ENCODE measurements at places on chromosomes 2 and 18.
A peak's percentile ranks its signal among the peaks of the same experiment; 100 is the strongest.

DNA sequence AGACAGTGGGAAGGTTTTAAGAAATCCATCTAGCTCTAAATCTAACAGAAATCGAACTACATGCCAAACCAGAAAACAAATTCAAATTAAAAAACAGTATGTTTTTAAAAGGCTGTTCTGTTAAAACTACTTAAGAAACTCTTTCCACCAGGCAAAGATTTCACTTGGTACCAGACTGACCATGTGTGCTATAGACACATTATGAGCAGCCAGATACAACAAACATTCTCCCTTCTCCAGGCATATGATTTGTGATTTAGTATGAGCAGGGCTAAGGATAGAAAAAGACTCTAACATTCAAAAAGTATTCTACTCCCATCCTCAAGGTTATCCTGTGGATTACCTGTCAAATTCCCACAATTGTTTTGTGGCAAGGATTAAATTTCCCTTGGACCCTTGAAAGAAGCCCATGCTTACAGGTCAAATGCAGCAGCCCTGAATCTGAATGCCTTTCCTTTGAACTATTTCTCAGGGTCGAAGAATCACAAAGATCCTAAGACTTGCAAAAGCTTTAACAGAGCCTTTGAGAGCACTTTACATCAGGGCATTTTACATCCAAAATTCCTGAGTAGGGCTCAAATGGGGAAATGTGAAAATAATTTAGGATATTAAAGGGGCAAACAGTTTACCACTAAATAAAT, 42.5 kb upstream of the TTC32 start:
- DNase-seq: no peak

DNA sequence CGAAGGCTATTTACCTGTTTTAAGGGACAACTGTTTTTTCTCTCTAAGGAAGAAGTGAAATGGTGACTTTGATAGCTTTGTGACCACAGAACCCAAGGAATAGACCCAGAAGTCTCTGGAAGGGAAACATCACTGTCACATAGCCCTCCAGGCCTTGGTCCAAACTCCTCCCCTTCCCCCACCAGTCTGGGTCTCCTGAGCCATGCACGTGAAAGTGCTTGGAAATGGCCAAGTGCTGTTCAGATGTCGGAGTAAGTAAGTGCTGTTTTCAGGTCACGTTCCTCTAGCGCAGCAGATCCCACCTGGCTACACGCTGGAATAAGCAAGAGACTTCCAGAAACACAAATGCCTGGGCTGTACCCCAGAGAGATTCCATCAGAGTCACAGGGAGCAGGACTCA, 73.0 kb upstream of the AFF3 start:
- DNase-seq: no peak

DNA sequence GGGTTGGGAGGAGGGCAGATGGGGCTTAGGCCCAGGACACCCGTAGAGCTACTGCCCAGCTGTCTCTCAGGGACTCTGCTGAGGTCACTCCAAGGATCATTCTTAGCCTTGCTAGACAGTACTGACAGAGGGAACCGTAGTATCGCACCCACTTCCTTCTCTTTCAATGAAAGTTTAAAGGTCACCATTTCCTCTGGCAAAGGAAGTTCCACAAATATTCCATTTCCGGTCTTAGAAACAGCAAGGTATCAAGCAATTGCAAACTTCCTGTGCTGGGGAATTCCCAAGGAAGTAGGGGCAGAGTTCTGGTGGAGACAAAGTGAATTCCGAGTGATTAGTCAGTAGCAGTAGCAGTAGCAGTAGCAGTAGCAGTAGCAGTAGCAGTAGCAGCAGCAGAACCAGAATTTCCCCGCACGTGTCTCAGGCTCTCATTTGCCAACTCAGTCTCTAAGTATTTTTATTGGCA, 24.7 kb downstream of the IL1B start:
- DNase-seq: peak; percentile 37

DNA sequence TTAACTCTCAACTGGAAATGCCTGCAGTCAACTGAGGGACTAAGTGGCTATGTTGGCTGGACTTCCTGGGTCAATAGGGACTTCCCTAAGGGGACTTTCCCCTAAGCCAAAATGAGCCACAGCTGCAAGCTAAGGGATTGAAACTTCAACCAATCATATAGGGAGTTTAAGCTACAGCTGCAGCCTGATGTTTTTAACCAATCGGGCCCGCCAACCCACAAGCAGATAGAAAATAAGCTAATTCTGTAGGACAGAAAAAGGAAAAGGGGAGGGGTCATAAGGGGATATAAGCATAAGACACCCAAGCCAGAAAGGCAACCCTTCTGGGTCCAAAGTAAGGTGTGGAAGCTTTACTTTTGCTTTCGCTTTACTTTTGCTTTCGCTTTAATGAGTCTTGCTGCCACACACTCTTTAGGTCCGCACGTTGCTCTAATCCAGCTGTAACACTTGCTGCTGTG, 927.5 kb downstream of the ERBB4 start:
- DNase-seq: no peak

DNA sequence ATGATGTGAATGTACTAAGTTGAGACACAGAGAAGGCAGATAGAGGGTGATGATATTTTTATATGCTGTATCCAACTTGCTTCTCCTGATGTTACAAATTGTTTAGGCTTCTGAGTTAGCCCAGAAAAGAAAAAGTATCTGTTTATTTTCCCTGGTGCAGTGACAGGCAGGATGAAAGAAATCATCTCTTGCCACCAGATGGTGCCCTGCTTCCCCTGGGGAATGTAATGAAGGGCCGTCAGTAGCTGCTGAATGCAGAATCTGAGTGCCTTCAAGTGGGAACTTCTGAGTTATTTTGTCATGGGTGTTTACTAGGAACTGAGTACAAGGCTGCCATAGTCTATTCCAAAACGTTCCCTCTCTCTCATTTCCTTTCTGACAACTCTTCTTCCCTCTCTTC, 525.6 kb downstream of the MBD2 start:
- DNase-seq: no peak

DNA sequence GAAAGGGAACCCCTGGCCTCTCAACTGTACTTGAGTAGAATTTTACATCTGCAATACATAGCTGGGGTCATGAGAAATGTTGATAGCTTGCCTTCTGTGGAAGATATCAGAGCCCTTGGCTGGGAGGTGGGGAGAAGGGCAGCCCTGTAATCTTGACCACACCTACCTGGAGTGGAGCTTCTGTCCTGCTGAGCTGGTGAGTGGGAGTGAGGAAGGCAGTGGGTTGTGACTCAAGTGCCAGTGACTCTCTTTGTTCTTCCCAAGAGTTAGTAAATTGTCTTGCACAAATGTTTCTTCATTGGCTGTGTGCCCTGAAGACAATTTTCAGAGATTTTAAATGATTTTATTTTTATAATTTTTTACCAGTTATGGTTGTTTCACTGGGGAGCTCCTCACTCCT, 277.3 kb downstream of the MBD5 start:
- no peak for DNase-seq

- no peak for DNase-seq
Measured at GRCh38 chr2:221896505-221897151, 324.5 kb upstream of the EPHA4 start.

DNA sequence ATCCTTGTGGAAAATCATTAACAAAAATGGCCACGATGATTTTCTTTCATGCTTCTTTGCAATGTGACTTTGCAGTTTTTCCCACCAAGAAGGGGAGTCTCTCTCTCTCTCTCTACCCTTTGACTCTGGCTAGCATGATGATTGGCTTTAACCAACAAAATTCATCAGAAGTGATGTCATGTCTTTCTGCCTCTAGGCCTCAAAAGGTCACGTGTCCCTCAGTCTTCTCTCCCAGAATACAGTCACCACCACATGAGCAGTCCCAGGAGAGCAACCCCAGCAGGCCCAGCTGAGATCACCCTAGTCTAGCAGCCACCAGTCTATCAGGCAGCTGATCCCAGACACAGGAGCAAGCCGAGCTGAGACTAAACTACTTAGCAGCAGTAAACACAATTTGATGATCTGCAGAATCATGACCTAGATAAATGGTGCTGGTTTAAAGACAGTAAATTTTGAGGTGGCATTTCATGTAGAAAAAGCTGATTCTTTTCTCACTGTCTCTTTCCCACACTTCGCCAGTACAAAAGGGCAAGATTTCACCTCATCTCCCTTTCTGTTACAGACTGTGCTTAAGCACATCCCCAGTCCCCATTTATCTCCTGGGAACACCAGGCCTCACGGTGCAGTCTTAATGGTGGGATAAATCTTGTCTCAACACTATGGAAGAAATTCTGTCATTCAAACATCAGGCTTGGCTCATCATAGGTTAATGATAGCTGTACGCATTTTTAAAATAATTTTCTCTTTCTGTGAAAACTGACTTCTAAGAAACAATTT, 132.7 kb downstream of the SCG2 start:
- peak; percentile 81 for DNase-seq

- no peak for DNase-seq
Measured at GRCh38 chr2:115549611-115550130, 1107.2 kb downstream of the DPP10 start.

GRCh38 chr2:221629468-221629867, 57.4 kb upstream of the EPHA4 start:
- peak; percentile 65 for DNase-seq

GRCh38 chr18:2083691-2084090, 487.6 kb downstream of the METTL4 start:
- DNase-seq: no peak

GRCh38 chr2:145094370-145094769, 574.5 kb upstream of the ZEB2 start:
- DNase-seq: no peak

- no peak for DNase-seq
Measured at GRCh38 chr2:30716123-30716900, 90.9 kb downstream of the CAPN13 start.

- no peak for DNase-seq
Measured at GRCh38 chr2:62293490-62294271, 97.8 kb downstream of the B3GNT2 start.

DNA sequence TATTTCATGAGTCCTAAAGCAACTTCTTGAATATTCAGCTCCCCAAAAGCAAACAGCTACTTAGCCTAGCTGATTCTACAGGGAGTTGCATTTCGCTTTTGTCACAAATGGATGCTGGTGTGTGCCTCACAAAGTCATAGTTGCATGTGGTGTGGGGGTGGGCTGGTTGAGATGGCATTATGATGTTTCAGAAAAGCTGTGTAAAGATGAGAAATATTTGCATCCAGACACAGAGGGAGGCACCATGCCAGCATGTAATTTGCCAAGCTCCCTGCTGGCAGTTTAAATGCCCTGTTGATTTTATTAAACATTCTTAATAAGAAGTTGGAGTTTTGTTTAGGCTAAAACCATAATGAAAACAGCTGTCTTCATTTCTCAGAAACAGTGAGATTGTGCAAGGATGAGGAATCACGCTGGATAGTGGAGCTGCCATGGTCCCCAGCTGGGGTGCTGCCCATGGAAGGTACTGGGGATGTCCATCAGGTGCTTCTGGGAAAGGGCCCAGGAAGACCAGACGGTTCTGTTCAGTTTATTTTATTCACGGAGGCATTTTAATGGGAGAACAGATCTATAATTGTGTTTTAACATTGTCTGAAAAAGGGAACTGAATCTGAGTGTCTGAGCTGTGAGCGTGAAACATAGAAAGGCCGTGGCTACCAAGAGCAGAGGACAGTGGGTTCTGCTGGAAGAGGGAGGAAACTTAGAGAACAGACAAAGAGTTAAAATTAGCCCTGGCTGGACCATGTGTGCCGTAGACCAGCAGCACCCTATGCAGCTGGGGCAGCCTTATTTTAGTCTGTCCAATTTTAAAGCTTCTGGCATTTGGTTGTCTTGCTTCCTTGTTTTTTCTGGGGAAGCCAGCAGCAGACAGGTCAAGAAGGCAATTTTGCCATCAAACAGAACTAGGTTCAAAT, 177.1 kb downstream of the FAM210A start:
- DNase-seq: no peak

GRCh38 chr2:162768656-162769055, 69.9 kb downstream of the KCNH7 start:
- no peak for DNase-seq

DNA sequence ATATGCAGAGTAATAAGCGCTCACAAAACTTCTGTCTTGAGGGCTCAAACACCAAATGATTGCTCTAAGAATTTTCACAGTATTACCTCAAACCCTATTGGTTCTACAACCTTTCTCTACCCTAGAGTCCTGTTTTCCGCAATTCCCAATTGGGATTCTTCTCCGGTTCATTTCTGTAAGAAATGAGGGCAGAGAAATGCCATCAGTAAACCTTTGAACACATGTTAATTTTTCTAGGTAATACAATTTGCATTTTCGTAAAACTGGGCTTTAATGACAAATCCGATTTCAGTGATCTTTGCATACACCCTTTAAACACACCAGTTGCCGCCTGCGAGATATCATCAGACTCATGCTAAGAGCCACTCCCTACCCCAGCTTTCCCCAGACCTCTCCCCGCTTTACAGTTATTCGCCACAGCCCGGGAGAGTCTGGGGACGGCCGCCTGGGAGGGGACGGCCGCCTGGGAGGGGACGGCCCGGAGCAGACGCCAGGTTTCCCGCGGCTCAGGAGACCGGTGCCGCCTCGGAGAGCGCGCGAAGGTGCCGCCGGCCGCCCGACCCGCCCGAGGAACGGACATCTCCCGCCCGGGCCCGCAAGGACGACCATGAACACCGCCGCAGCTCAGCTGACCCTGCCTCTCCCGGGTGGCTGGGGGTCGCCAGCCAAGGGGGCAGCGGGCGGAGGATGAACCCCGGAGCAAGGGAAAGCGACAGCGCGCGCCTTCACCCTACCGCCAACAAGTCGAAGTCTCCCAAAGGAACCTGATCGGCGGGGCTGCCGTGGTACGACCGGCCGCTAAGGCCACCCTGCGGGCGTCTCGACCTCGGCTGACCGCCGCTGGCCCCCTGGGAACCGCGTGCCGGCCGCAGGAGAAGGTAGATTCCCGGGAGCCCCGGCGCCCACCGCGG, 463 bp downstream of the SMC6 start:
- DNase-seq: no peak

GRCh38 chr2:20643826-20644225, 7.1 kb downstream of the HS1BP3 start:
- no peak for DNase-seq

DNA sequence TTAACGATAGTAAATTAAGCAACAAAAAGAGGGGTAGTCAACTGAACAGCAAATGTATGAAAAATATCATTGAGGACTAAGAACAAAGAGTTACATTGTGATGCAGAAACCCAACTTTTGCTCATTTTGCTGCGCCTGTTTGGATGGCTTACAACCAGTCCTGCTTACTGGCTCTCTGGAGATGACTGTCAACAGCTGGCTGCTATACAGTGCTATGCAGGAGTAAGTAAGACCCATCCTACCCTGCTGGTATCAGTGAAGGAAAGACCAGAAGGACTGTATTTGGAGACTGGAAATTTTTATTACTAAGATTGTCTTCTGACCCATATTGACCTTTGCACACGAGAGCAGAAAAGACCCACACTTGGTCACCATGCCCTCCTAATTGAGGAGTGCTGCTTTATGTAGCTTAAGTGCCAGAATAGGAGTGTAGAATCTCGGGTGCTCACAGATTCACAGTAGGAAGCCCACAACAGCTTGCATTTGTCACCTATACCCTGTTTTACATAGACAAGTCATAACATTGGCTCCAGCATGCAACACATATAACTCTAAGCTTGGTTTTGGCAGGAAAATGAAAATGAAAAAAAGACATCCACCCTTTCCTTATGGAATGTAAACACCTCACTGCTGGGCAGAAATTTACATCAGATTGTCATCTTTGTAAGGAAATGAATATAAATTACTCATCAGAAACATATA, 1915.0 kb upstream of the CELF4 start:
- DNase-seq: no peak

- no peak for DNase-seq
Measured at GRCh38 chr2:30197570-30198192, 33.7 kb upstream of the LBH start.

Measured in GM04503 (cell line).